ENCODE measurements at places on chromosomes 2 and 18. TPM values are rescaled to one million over a fixed set of nuclear protein-coding genes. Genes with fewer than 3 reads are reported as not detected.

The SIX3 gene
- not detected for total RNA-seq

The UGT1A8 gene
- total RNA-seq: 19.3 TPM

The MCEE gene
- total RNA-seq: 21.6 TPM

The CXCR1 gene
- 0.11 TPM for total RNA-seq

The MATN3 gene
- total RNA-seq: 0.15 TPM

The TMEM18 gene
- total RNA-seq: 19.8 TPM

The TMEM37 gene
- 71.8 TPM for total RNA-seq

- no peak for DNase-seq
These were observed 23.2 kb downstream of the CAB39 start for GRCh38 chr2:230735884-230736283.

DNA sequence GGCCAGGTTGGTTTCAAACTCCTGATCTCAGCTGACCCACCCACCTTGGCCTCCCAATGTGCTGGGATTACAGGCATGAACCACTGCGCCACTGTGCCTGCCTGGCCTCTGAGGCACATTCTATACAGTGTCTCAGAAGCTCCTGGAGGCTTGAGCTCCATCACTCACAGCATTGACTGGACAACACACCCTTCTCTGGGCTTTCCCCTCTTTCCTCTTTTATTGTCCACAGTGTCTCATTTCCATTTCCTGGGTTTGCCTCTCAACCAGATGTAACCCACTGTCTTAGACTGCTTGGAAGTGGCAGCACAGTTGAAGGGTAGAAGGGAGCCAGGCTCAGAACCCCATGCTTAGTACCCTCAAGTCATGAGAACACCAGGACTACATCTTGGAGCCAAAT, 208.1 kb downstream of the MTX2 start:
- DNase-seq: no peak

DNA sequence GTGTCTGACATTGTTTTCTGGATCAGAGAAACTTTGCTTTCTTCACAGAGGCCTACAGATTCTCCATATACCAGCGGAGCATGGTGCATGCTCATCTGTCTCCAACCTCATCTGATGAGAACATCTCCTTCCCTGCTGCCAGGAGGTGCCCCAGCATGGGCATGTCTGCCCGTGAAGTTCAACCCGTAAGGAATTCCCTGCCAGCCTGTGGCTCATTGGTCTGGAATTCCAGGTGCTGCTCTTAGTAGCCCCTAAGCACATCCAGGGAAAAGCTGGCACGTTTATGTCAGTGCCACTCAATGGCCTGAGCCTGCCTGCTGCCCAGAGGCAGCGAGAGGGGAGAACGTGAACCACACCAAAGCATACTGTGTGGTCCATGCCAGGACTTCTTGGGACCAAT, 1.7 kb upstream of the SP100 start:
- no peak for DNase-seq

DNA sequence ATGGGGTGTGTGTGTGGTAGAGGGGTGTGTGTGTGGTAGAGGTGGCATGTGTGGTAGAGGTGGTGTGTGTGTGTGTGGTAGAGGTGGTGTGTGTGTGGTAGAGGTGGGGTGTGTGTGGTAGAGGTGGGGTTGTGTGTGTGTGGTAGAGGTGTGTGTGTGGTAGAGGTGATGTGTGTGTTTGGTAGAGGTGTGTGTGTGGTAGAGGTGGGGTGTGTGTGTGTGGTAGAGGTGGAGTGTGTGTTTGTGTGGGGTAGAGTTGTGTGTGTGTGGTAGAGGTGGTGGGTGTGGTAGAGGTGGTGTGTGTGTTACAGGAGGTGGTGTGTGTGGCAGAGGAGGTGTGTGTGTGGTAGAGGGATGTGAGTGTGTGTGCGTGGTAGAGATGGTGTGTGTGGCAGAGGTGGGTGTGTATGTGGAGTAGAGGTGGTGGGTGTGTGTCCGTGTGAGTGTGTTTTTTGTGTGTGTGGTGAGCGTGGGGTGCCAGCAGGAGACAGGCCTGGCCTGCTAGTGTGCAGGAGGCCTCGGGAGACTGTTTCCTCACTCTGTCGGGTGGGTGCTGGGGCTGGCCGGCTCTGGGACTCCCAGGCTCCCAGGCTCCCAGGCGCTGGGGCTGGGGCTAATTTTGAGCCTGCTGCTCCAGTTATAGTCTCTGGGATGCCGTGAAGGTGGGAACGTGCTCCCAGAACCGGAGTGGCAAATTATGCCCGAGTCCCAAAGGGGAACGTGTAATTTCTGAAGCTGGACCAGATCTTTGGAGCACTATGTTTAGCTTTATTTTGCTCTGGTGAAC, 165.2 kb downstream of the DYSF start:
- DNase-seq: no peak

DNA sequence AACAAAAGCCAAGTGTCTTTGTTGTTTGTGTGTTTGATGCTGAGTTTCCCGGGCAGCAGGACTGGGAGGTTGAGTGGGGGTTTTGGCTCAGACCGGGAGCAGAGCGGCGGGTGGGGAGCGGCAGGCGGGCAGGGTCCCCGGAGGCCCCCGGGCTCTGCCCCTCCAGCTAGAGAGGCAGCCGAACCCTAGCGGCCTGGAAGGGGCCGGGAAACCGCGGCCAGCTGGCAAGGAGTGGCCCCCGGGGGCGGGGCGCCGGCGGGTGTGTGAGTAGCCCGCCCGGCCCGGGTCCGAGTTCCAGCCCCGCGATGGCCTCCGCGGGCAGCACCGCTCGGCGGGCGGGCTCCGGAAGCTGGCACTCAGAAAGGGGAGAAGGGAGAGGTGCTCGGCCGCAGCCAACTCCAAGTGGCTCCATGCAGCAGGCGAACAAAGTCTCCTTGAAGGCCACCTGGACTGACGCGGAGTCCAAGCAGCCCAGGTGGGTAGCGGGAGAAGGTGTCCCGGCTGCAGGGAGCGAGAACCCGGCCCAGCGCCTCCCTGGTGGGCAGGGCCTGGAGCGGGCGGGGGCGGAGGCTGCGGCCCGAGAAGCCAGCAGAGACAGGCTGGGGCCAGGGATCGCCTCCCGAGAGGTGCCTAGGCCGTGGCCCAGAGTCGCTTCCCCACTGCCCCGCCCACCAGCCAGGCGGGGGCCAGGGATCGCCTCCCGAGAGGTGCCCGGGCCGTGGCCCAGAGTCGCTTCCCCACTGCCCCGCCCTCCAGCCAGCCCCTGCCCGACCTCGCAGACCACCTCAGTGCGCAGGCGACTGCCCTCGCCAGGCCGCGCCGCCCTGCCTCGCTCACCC, at the start of gene ANKRD53:
Gene ANKRD53 (plus strand): TSS at position 290 of the 839 bp plus-strand sequence. CDS start 16 bp downstream, at position 306.
- DNase-seq: peak; percentile 50

GRCh38 chr2:71609441-71609840, 156.1 kb downstream of the DYSF start:
- no peak for DNase-seq

GRCh38 chr2:223008956-223009355, 43.0 kb upstream of the KCNE4 start:
- DNase-seq: no peak

DNA sequence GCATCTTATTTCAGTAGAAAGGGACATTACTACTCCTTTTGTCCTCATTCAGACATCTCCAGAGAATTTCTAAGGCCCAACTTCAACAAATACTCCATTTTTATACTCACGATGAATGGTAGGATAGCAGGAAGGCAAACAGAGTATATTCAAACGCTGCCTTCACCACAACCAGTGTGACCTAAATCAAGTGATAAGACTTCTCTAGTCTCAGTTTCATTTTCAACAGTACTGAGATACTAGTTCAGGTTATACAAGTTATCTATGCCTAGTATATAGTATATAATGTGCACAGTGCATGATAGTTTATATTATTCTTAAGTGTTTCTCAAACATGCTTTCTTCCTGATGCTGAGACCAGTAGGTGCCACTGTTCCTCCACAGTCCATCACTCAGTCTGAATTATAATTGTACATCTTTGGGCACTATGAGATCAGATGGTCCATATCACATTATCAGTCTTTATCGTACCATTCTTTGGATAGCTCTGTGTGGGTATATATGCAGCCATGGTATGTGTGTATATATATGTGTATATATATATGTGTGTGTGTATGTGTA, 66.3 kb upstream of the RPE start:
- DNase-seq: no peak

Data from left colon (tissue), 2 donors.